ENCODE measurements at places on chromosomes 7 and 10.

- DNase-seq: no peak
Measured at GRCh38 chr10:113130014-113130641, 180.1 kb downstream of the TCF7L2 start.

DNA sequence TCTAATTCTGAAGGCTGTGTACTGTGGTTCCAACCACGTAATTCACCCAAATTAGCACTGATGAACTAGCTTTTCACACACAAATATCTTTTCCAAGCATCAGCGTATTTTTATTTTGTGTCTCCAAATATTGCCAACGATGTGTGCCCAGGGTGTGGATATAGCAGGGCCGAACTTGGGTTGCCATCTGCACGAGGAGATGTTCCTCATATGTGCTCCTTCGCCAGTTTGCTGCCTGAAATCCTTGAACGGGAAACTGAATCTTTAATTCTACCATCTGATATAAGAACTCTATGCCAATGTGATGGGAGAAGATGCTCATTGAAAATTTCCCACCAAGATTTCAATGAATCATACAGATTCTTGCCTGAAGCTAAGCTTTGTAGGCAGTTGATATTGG is 121.5 kb upstream of the ZNF438 start:
- DNase-seq: no peak

DNA sequence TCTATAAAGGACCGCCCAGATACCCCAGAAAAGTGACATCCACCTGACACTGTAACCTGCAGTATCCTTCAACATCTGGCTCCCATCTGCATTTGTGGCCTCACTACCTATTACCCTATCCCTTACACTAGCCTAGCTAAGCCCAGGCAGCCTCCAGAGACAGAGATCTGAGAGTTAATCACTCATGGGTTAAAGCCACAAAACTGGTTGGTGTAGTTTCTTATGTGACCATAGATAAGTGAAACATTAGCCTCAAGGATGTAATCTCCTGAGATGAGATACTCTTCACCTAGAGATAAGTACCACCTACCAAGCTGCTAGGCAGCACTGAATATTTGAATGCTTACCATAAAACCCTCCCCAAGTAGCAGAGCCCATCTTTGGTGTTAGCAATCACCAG is 35.4 kb downstream of the CTTNBP2 start:
- no peak for DNase-seq

DNA sequence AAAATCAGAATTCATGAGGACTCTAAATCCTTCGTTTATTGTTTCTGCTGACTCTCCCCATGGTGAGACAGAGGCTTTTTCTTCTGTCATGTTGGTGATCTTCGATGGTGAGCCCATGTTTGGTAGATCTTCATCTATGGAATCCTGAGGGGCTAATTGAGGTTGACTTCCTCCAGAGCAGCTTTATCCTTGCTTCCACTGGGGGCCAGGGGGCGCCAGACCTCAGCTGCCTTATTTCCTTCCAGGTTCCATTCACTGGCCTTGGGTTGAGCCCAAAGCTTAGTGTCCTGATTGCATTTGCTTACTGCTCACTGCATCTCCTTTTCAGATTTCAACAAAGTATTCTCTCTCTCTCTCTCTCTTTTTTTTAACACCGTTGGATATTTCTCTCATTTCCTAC is 80.7 kb downstream of the GCC1 start:
- DNase-seq: no peak

GRCh38 chr10:11504566-11505285 is 106.7 kb downstream of the USP6NL start:
- DNase-seq: no peak

- DNase-seq: peak; percentile 1
Measured at GRCh38 chr7:151313857-151314256, 27.8 kb upstream of the NUB1 start.

DNA sequence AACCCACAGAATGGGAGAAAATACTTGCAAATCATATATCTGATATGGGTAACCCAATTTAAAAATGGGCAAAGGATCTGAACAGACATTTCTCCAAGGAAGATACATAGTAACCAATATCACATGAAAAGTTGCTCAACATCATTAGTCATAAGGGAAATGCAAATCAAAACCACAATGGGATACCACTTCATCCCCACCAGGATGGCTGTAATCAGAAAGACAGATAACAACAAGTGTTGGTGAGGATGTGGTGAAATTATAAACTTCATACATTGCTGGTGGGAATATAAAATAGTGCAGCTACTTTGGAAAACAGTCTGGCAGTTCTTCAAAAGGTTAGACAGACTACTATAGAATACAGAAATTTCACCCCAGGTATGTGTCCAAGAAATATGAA is 19.3 kb downstream of the AOC1 start:
- no peak for DNase-seq

GRCh38 chr7:106375499-106375898 is 90.7 kb upstream of the NAMPT start:
- DNase-seq: no peak

DNA sequence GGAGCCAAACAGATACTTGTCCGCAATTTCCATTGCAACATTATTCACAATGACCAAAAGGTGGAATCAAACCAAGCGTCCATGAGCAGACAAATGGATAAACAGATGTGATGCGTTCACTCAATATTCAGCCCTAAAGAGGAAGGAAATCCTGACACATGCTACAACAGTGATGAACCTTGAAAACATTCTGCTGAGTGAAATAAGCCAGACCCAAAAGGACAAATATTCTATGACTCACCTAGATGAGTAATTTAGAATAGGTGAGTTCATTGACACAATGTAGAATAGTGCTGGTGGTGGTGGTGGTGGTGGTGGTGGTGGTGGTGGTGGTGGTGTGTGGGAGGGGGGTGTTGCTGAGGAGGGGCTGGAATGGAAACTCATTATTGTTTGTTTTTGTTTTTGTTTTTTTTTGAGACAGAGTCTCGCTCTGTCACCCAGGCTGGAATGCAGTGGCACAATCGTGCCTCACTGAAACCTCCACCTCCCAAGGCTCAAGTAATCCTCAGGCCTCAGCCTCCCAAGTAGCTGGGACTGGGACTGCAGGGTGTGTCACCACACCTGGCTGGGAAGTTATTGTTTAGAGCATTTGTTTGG is 28.6 kb downstream of the SMKR1 start:
- peak; percentile 55 for DNase-seq

- no peak for DNase-seq
Measured at GRCh38 chr10:64682043-64682442, 1160.8 kb downstream of the REEP3 start.

DNA sequence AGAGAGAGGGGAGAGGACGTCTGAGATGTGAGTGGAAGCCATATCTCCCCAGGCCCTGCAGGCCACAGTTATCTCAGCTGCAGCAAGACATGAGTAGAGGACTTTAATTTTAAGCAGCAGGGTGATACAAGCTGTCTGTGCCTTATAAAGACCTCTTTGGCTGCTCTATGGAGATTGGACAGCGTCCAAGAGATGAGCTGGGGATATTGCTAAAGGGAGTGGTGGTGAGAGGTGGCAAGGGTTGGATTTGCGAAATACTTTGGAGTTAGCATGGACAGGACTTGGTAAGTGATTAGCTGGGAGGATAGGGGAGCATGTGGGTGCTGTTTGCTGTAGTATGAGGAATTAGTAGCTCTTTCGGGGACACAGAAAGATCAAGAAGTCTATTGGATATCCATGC is 191.8 kb downstream of the CACNB2 start:
- no peak for DNase-seq

DNA sequence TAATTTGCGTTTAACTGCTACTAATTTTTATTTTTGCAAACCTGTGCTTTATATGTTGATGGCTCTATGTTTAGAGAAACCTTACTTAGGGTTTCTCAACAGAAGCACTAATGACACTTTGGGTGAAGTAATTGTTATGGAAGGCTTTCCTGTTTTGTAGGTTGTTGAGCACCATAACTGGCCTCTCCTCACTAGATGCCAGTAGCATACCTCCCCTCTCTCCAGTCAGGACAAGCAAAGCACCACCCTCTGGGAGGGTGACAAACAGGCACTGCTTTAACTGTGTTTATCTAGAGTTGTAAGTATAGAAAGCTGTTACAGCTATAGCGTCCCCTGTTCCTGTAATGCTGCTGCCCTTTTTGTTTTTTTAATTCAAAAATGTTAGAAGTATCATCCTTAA is 60.9 kb downstream of the WAC start:
- DNase-seq: no peak

- DNase-seq: no peak
Measured at GRCh38 chr7:70545214-70545613, 586.7 kb upstream of the GALNT17 start.

DNA sequence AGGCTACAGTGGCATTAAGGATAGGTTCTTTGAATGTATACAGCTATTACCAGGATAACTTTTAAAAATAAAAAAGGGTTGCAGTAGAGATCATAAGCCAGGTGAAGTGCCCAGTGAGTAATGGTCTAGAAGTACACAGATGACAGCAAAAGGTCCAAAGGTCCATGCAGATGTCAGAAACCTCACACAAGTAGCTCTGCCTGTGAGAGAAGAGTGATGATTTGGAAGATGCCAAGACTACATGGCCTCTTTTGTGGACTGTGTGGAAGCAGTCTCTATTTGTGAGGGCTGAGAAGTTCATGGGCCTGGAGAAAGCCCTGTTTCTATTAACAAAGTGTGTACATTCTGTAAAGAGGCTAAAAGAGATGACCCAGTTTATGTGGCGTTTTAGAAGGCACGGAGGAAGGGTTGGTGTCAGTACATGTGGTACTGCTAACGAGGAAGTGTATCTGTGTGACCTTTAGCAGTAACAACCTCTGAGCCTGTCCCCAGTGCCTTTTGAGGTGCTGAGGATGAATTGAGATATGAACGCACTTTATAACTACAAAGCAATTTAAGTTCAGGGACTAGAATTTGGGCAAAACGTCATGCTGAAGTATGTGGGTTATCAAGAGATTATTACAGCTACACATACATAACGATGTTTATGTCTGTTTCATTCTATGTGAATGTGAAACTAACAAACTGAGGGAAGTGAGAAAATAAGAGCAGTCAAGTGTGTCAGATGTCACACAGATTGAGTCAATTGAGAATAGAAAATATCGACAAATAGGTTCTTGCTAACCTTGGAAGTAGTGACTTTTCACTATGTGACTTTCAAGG is 7.6 kb downstream of the CYCS start:
- no peak for DNase-seq

GRCh38 chr10:100739517-100740368 is 5.6 kb upstream of the PAX2 start:
- no peak for DNase-seq

DNA sequence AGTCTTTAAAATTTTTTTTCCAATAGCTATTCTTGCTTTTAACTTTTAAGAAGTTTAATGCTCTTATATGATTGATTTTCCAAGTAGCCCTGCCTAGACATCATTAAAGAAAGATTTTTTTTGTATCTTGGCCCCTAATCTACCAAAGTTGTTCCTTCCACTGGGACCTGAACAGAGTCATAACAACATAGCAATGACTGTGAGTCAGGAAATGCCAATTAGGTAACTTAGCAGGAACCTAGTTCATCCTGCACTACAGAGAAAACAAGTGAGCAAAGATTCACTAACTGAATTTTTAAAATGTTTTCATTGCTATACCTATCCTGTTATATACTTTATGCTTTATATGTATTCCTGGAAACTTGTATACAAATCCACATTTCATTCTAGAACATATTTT is 284.7 kb downstream of the BICC1 start:
- DNase-seq: no peak

GRCh38 chr7:27641581-27642230 is 21.0 kb downstream of the HIBADH start:
- DNase-seq: no peak

DNA sequence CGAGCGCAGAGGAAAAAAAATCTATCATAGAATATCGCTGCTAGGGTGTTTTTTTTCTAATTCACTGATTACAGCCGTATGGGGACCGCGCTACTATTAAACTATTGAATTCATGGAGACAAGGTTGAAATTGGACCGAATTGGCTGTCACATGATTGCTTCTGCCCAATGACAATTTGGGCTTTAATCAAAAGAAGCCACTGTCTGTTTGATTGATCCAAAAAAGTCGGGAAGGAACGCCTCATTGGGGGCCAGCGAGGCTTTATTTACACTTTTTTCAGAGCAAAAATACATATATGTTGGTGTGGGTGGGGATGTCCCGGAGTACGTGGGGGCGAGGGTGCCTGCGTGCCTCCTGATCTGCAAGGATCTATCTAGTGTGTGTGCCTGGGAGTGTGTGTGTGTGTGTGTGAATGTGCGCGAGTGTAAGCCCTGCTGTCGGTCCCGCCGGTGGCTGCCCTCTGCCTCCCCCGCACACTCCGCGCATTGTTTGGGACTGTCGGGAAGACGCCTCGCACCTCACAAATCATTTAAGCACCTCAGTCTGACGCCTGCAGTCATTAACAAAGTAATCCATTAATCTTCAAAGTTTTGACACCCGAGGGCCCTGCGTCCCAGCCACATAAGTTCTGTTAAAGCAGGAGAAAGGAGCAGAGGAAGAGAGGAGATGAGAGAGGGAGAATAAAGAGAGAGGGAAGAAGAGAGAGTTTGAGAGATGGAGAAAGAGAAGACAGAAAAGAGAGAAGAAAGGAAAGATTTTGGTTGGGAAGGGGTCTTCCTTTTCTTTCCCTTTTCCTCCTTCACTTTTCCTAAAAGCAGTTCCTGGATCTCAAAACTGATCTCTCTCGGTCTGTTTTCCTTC is at the start of gene HOXA2:
Gene HOXA2, minus strand, starts transcription at position 103 of the 862 bp plus-strand sequence. CDS start 183 bp downstream, outside the sequence.
- no peak for DNase-seq

- DNase-seq: no peak
Measured at GRCh38 chr10:14476641-14477407, 146.1 kb upstream of the FRMD4A start.

DNA sequence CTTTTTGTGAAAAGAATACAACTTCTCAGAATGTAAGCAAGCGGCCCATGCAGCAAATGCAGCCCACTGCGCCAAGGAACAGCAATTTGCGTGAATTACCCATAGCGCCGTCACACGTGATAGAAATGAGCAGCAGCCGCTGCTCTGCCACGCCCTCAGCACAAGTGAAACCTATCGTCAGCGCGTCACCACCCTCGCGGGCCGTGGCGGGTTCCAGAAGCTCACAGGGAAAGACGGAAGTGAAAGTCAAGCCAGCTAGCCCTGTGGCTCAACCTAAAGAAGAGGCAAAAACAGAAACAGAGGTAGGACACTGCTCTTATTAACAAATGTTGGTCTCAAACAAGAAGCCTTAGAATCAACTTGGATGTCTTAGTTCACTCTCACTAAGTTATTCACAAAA is 70.5 kb downstream of the SHH start:
- no peak for DNase-seq

DNA sequence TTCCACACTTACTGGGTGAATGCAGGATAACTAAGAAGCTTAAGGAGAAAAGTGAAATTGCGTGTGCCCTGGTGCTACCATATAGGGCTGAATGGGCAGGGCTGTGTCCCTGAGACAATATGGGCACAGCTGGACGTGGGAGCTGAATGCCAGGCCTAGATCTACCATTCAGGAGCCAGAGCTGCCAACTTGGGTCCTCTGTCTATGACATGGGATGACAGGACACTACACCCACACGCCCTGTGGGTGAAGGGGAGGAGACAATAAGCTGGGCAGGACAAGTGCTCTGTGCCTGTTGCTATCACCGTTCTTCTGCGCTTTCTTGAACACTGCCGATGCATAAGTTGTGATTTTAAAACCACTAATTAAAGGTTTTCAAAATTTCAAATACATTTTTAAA is 293.9 kb downstream of the TNS3 start:
- no peak for DNase-seq

- DNase-seq: no peak
Measured at GRCh38 chr7:95002775-95003174, 95.4 kb downstream of the PPP1R9A start.

- DNase-seq: no peak
Measured at GRCh38 chr10:131047501-131047900, 264.0 kb downstream of the TCERG1L start.
